ENCODE measurements at places on chromosomes 11 and 22. TPM values are rescaled to one million over a fixed set of nuclear protein-coding genes. Genes with fewer than 3 reads are reported as not detected.

DNA sequence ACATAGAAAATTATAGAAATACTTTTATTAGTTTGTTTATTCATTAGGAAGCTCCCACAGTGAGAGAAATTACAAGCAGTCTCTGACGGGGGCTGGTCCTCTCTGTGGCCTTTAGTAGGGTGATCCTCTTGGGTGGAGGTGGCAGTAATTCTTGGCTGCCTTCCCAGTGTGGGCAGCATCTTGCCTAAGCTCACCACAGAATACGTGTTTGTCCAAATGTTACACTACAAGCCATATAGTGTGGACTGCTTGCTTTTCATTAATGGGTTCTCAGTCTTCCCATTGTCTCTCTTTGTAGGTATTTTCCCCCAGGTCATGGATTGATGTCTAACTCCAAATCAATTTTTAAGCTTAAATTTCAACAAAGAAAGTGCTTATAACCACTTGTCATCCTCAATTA, 43.3 kb downstream of the ENDOD1 start:
- no peak overlapping the region for H3K27ac ChIP-seq
- no peaks in the 10 kb centered on the region for H3K4me1 ChIP-seq
- peaks cover 6% of the 10 kb centered on the region for H3K36me3 ChIP-seq
- DNase-seq = no peak
- no peaks in the 10 kb centered on the region for H3K27me3 ChIP-seq

DNA sequence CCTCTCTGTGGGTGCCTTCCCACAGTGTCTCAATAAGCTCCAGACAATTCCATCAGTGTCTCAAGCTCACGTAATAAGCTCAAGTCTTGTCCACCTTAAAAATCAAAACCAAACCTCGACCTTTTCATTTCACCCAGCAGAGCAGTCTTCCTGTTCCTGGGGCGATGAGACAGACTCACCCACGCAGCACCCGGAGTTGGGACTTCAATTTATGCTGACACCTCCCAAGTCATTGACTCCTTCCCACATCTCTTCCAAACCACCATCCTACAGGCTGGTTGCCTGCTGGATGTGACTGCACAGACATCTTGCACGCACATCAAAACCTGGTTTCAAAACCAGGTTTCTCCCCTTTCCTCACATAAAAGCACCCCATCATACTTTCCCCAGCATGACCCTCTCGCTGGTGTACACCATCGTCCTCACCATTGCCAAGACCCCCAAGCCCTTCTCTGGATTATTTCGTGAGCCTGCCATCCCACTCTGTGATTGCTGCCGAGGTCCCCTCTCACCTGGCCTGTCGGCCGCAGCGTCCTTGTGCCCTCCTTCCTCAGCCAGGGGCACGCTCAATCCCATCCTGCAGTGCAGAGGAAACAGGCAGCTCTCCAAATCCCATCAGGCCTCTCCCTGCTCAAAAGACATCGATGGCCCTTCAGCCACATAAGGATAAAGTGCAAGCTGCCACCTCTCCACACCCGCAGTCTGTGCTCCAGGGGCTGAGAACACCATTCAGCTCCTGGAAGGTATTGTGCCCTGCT, 45.1 kb upstream of the FBXO3 start:
- H3K27me3 ChIP-seq = peaks cover 15% of the 10 kb centered on the region
- no peaks in the 10 kb centered on the region for H3K4me1 ChIP-seq
- H3K4me3 ChIP-seq = no peak overlapping the region
- no peak for DNase-seq

DNA sequence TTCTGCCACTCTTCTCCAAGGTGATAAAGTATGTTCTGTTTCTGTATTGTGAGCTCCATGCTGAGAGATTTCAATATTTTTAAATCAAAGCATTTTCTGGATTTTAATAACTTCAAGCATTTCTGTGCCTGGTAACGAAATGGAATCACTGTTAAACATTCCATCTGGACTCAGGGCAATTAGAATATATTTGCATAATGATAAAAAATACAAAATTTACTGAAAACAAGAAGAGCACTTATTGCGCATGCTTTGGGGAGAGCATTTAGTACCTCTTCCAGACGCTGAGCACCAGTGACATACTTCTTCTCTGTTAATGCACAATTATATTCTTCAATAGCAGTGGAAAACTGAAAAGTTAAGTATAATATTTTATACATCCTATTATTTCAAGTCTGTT, 13.3 kb downstream of the ZW10 start:
- H3K36me3 ChIP-seq = peaks cover 28% of the 10 kb centered on the region
- no peak for DNase-seq
- no peak overlapping the region for H3K27ac ChIP-seq
- H3K4me1 ChIP-seq = peaks cover 15% of the 10 kb centered on the region
- no peaks in the 10 kb centered on the region for H3K27me3 ChIP-seq

DNA sequence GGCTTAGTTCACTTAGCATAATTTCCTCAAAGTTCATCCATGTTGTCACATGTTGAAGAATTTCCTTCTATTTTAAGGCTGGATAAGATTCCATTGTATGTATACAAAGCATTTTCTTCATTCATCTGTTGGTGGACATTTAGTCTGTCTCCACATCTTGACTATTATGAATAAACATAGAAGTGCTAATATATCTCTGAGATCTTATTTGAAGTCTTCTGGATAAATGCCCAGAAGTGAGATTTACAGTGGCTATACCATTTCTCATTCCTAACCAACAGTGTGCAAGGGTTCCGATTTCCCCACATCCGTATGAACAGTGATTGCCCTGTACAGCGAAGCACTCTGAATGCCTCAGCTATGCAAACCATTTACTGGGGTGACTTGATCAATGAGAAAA, 6.6 kb upstream of the ZFTA start:
- DNase-seq = no peak
- no peak overlapping the region for H3K4me3 ChIP-seq
- H3K27ac ChIP-seq = no peak overlapping the region

DNA sequence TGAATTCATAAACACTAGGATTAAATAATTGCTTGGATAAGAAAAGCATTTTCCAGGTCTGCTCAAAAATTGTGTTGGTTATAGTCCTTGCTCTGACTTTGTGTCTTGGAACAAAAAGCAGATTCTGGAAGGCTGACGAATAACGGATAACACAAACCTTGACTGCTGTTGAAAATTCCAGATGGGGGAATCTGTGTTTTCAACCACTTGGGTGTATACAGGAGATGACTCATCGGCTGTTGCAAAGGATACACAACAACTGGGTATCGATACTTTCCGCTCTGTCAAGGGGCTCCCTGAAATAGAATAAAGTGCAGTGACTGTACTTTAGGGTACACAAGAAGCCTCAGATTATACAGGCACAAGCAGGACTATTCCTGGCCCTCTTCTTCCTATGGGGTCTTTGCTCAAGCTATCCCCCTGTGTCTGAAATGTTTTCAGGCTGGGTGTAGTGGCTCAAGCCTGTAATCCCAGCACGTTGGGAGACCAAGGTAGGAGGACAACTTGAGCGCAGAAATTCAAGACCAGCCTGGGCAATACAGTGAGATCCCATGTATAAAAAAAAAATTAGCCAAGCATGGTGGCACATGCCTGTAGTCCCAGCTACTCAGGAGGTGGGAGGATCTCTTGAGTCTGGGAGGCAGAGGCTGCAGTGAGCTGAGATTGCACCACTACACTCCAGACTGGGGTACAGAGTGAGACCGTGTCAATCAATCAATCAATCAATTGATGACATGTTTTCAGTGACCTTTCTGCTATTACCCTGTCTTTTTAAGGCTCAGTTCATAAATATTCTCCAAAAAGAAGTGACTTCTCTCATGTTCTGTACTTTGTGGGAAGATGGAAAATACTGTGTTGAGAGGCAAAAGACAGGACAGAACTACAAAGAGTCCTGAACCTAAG, 48.6 kb upstream of the UCP3 start:
- no peak overlapping the region for H3K27ac ChIP-seq
- H3K27me3 ChIP-seq = no peaks in the 10 kb centered on the region
- peaks cover 18% of the 10 kb centered on the region for H3K4me1 ChIP-seq
- no peak overlapping the region for H3K4me3 ChIP-seq
- peaks cover 9% of the 10 kb centered on the region for H3K36me3 ChIP-seq

The FGF4 gene
- total RNA-seq = not detected

The PYGM gene
- total RNA-seq = 5.6 TPM

The ATXN10 gene
- 97.0 TPM for total RNA-seq
